Tibial nerve (tissue), 4 donors: ENCODE measurements at places on chromosomes 13 and 19.

- no peak for DNase-seq
Observed at GRCh38 chr13:39935155-39935554, 279.7 kb downstream of the COG6 start.

- peak; percentile 89 for DNase-seq
Observed at GRCh38 chr19:33521480-33522370, at the start of gene PEPD. Gene PEPD, minus strand, starts transcription at chr19:33521791. Its CDS starts 31 bp downstream, at chr19:33521760.

GRCh38 chr19:4504297-4504701, 14.0 kb downstream of the PLIN4 start:
- no peak for DNase-seq

- DNase-seq = no peak
Observed at GRCh38 chr13:99486996-99487395, 14.3 kb upstream of the TM9SF2 start.

DNA sequence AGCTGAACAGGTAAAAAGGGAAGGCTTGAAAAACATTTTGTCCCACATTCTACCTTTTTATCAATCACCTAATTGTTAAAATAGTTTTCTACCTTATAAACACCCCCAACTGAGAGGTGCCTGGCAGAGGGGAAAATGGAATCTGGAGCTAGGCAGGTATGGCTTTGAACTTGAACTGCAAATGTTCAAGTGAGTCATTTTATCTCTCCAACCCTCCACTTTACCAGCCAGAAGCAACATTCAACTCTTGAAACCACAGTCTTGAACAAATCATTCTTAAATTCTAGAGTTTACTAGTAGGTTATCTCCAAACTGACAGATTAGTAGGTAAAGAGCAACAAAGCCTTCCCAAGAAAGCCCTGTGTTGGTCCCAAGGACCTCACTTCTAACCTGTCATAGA, 116.9 kb downstream of the ABCC4 start:
- no peak for DNase-seq

DNA sequence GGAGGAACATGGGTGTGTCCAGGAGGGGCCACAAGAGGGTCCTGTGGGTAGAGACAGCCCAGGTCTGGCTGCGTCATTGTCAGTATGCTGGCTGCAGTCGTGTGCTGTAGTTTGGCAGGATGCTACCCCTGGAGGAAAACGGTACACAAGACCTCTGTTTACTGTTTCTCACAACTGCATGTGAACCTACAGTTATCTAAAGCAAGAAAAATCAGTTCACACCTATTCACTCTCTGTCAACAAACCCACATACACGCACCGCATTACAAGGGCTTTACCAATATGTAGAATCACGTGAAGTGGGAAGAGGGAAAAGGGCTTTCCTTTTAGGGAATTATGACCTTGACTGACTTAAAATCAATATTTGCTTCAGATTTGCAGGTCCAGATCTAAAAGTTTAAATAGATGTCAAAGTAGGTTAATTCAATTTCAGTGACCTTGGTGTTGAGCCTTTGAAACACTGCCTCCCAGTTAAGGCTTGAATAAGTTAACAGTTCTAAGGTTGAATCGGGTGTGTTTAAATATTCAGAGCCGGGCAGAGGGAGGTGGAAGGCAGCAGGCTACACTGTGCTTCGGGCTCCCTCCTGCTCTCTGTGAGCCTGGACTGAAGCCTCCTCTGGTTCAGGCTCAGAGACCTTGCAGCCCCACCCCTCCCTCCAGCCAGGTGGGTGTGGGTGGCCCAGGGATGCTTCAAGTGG, 17.2 kb upstream of the MCF2L start:
- no peak for DNase-seq

- no peak for DNase-seq
Observed at GRCh38 chr13:53038993-53039392, 10.4 kb downstream of the OLFM4 start.

DNA sequence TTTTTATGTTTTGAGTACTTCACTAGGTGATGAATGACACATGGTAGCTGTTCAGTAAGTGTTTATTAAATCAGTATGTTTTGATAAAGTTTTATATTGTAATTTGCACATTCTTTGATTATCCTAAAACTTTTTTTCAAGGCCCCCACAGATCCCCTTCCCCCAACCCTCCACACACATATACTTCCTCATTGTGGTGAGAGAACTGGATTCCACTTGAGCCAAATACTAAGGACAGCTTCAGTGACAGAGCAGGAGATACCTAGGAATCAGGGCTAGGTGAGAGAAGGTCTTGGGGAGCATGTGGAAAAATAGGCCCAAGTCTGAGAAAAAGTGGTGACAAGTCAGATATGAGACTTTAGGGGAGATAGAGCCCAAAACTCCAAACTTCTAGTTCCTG, 174.6 kb downstream of the TDRD3 start:
- no peak for DNase-seq

- no peak for DNase-seq
Observed at GRCh38 chr13:56886398-56886797, 254.3 kb upstream of the PRR20A start.

GRCh38 chr13:33963134-33963533, 145.2 kb downstream of the RFC3 start:
- DNase-seq = no peak

- DNase-seq = no peak
Observed at GRCh38 chr13:83499286-83499685, 383.0 kb downstream of the SLITRK1 start.

GRCh38 chr13:94382517-94382916, 97.0 kb downstream of the DCT start:
- no peak for DNase-seq

DNA sequence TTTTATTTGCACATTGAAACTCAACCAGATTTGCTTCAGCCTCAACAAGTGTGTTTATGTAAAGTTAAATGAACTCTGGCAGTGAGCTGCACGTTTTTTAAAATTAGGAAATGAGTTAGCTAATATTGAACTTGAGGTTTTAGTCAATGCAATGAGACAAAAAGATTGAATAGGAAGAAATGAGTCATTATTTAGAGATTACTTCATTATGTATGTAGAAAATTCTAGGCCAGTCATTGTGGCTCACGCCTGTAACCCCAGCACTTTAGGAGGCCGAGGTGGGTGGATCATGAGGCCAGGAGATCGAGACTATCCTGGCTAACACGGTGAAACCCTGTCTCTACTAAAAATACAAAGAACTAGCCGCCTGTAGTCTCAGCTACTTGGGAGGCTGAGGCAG, 22.8 kb upstream of the CD70 start:
- DNase-seq = no peak

GRCh38 chr13:92097337-92097903, 699.0 kb downstream of the GPC5 start:
- DNase-seq = no peak

GRCh38 chr19:45030825-45031224, 8.0 kb upstream of the CLASRP start:
- DNase-seq = no peak

DNA sequence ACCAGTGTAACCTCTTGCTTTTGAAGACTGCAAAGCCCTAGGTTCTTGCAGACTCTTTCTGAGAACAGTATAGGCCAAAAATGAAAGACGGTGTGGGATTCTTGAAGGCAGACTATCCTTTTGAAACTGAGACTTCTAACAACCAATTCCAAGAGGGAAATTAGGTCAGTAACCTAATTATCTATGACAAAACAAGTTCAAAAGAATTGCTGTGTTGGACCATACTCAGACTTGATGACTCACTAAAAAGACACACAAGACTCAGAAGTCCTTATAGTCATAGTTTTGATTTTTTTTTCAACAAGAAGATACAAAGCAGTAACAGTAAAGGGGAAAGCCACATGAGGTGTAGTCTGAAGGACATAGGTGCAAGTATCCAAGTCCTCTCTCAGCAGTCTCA, 624.0 kb upstream of the GPC6 start:
- DNase-seq = no peak
